Activated CD8-positive, alpha-beta memory T cell treated with anti-CD3 and anti-CD28 coated beads for 1 hour (primary cell): ENCODE measurements at places on chromosomes 5 and 9.

- no peak for DNase-seq
Observed at GRCh38 chr9:108182950-108183381, 672.8 kb downstream of the ACTL7B start.

DNA sequence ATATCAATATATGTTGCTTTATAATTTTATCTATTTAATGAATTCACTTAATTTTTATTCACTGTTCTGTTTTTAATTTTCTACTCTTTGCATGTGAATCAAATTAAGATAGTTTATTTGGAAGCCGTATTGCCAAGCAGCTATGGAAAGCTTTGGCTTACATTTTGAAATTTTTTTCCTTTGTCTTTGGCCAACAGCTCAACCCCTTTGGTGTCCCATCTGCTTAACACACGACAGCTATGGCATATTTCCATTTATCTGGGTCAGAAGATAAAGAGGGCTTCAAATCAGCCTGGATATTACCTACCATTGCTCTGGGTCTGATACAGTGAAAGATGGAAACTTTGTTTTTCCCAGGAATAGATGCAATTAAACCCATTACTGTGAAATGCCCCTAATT, 201.0 kb downstream of the WDR70 start:
- no peak for DNase-seq

DNA sequence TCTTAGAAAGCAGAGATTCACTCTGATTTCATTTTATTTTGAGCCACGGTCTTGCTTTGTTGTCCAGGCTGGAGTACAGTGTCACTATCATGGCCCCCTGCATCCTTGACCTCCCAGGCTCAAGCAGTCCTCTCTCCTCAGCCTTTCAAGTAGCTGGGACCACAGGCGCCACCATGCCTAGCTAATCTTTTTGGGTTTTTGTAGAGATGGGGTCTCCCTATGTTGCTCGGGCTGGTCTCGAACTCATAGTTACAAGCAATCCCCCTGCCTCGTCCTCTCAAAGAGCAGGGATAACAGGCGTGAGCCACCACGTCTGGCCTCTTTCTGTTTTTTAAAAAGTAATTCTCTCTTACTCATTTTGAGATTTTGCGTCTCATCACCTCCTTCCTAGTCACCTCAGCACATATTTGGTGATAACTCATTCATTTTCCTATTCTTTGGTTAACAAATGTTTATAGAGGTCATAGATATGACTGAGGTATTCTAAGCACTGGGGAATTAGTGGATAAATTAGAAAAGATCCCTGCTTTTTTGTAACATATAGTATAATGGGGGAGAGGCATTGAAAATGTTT, 10.8 kb upstream of the DCP2 start:
- no peak for DNase-seq

- DNase-seq = no peak
Observed at GRCh38 chr5:180332051-180332517, 21.1 kb downstream of the GFPT2 start.

DNA sequence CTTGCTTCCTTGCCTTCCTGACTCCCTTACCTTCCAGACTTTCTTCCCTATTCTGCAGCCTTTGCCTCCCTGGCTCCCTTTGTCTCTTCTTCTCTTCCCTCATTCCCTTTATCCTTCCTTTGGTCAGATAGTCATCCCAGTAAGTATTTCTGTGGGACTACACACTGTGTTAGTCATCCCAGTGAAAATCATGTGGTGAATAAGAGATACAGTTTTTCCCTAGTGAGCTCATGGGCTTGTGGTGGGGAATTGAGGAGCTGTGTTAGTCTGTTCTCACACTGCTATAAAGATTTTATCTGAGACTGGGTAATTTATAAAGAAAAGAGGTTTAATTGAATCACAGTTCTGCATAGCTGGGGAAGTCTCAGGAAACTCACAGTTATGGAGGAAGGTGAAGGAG, 109.8 kb upstream of the EDIL3 start:
- no peak for DNase-seq

DNA sequence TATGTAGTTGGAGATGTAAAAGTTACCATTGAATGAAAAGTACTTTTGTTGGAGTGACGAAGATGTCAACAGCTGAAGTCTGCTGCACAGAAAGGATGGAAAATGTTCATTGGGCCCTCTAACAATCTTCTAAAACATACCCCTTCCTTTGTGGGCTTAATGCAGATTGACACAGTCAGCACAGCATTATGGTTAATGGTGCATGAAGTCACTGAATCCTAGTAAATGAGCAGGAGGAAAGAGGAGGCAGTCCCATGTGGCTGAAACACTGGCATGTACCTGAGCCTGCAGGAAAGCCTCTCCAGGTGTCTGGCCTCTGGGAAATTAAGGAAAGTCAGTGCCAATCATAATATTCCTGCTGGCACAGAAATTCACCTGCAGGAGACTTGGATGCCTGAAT, 153.8 kb downstream of the ARL15 start:
- no peak for DNase-seq

DNA sequence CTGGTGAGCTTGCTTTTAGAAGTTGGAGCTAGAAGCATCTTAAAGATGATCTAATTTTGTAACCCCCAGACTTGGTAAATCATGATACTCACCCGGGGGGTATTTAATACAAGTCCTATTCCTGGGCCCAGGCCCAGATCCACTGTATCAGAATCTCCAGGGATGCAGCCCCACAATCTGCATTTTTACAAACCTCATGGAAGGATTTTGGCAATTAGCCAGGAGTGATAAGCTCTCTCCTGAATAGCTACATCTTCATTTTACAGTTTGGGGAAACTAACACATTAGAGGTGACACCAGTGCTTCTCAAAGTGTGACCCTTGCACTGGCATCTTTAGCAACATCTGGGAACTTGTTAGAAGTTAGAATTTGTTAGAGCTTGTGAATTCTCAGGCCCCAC, 31.2 kb upstream of the OTP start:
- no peak for DNase-seq

DNA sequence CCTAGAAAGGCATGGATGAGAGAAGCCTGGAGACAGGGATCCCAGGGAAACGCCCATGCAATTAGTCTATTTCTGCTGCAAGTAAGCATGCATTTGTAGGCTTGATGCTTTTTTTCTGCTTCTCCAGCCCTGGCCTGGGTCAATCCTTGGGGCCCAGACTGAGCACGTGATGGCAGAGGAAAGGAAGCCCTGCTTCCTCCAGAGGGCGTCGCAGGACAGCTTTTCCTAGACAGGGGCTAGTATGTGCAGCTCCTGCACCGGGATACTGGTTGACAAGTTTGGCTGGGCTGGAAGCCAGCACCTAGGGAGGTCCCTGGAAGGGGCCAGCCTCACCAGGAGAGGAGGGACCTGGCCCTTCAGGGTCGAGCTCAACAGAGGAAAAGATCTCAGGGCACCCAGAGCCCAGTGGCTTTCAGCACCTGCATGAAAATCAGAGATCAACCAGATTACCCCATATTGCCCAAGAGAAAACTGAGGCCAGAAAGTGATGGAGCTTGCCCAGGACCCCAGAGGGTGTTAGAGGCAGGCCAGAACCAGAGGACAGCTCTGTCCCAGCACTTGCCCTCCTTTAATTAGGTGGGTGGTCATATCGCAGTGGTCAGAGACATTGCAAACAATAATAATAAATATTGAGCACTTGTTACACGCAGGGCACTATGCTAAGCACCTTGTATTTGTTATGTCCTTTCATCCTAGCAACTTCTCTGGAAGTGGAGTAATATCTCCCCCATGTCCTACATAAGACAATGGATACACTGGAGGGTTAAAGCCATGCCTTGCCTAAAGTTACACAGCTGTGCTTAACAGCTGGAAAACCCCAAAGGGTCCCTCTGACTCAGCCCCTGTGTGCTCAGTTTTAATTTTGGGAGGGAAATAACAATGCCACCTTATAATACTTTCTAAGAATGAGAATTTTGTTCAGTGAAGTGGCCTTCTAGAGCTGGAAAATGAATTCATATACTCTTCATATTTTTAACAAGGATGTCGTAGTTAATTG, 67.1 kb downstream of the KLF4 start:
- no peak for DNase-seq

GRCh38 chr5:123227216-123227615, 138.2 kb downstream of the PRDM6 start:
- no peak for DNase-seq

- no peak for DNase-seq
Observed at GRCh38 chr5:130166839-130167490, 262.7 kb downstream of the CHSY3 start.

GRCh38 chr9:136728548-136729123, 14.1 kb downstream of the LCN10 start:
- no peak for DNase-seq

GRCh38 chr5:31770998-31771397, 132.1 kb downstream of the PDZD2 start:
- no peak for DNase-seq

DNA sequence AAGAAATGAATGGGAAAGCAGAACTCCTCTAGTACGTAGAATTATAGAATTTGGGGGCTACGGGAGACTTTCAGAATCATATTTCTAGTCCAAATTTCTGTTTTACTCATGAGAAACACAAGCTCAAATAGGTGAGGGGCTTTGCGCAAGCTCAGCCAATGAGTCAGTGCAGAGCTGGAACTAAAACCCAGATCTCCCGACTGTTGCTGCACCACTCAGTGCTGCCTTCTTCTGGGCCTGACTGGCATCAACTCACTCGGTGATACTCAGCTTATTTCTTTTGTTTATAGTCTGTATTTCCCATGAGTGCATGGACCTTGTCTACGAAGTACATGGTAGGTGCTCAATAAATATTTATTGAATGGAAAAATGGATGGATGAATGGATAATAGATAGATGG, 280.2 kb downstream of the CDK5RAP2 start:
- DNase-seq = no peak

- no peak for DNase-seq
Observed at GRCh38 chr9:124008694-124009530, 2.7 kb upstream of the LHX2 start.

- DNase-seq = no peak
Observed at GRCh38 chr9:122374885-122375420, 4.1 kb downstream of the PTGS1 start.

- no peak for DNase-seq
Observed at GRCh38 chr5:55672477-55672911, 39.6 kb downstream of the SLC38A9 start.

DNA sequence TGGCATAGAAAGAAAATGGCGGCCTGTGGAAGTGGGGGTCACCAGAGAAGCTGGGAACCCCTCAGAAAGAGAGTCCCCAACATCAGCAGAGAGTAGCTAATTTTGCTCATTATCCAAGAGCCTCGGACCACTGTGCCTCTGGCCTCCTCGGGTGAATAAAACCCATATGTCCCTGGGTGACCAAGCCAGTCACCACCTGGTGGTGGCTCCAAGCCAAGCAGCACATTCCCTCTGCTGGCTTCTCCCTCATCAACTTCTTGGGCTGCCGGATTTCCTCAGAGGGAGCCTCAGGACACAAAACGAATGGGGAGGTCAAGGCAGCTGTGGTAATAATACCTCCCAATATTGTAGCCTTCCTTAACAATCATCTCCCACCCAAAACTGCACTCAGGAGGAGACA, 242.5 kb downstream of the NFIB start:
- DNase-seq = no peak

DNA sequence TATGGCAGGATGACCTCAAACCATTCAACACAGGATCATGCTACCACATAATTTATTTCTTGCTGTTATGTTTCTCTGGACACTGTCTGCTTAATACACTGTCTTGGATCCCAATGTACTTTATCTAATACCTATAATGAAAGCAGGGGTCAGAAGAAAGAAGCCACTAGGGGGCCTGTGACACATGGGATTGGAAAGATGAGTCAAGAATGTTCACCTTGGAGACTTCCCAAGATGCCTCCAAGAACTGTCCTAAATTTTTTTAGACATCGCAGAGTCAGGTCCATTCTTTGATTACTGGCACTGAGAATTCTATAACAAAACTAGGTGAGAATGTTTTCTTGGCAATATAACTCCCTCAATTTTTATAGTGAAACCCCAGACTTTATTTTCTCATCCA, 305.8 kb upstream of the SMARCA2 start:
- no peak for DNase-seq

GRCh38 chr5:74373076-74373475, 267.5 kb downstream of the ENC1 start:
- no peak for DNase-seq

GRCh38 chr5:135053278-135053677, 19.2 kb upstream of the PITX1 start:
- DNase-seq = no peak

GRCh38 chr5:1800472-1801221, 560 bp upstream of the NDUFS6 start:
- DNase-seq = no peak

GRCh38 chr5:72486371-72486770, 20.8 kb downstream of the ZNF366 start:
- no peak for DNase-seq

DNA sequence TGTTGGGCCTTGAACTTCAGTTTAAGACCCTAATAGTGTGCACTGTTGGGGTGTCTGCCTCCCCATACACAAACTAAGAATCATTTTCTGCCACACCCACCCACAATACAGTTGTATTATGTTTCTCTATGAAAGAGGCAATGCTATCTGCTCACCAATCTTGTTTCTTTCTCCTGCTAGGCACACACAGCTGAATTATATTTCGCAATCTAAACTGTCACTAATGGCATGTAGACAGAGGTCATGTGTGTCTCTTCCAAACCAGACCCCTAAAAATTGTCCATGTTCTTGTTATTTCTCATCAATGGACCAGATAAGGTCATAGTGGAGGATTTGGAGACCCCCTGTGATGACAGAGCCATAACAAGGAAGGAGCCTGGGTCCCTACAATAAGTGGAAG, 57.3 kb downstream of the RIGI start:
- DNase-seq = no peak

DNA sequence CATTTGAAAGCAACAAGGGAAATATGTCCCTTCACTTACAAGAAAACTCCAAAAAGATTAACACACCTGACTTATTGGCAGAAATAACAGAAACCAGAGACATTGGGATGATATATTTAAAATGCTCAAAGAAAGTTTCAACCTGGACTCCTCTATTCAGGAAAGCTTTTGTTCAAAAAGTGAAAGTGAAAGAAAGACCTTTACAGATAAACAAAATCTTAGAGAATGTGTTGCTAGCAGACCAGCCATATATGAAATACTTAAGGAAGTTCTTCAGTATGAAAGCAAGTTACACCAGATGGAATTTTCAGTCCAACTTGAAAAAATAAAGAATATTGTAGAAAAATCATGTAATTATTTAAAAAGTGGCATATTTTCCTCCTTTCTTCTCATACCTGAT, 1075.1 kb downstream of the NR2F1-AS1 start:
- DNase-seq = no peak

DNA sequence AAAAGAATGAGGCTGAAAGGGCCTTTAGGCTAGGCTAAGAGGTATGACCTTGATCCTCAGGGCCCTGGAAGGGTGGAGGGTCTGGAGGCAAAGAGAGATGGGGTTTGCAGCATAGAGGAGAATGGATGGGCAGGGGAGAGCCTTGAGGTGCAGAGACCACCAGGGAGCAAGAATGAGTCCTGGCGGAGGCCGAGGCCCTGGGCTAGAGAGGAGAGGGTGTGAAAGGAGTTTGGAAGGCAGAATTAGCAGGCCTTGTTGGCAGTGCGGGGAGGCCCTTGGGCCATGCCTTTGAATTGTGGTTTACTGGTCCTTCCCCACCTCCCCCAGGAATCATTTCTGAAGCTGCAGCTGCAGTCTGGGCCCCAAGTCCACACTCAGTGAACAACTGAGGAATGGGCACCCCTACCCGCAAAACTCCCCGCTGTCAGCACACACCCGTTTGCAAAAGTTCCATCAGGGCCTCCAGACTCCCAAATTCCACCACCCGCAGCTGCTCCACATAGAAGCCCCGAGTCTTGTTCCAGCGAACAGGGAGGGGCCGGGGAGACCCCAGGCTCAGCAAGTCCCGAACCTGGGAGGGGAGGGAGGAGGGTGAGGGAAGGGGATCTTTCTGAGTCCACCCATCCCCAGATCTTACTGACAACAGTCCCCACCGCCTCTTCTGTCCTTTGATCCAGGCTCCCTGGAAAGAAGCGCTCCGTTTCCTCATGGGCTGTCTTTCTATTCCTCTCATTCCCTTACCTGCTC, 2.1 kb downstream of the KIF12 start:
- DNase-seq = no peak
